ENCODE measurements at places on chromosomes 2 and 18.

GRCh38 chr2:17878281-17879136, at the start of gene KCNS3:
Gene KCNS3 (plus strand): TSS chr2:17878667. CDS start chr2:17931009, 52,342 bp downstream.
- DNase-seq = no peak

DNA sequence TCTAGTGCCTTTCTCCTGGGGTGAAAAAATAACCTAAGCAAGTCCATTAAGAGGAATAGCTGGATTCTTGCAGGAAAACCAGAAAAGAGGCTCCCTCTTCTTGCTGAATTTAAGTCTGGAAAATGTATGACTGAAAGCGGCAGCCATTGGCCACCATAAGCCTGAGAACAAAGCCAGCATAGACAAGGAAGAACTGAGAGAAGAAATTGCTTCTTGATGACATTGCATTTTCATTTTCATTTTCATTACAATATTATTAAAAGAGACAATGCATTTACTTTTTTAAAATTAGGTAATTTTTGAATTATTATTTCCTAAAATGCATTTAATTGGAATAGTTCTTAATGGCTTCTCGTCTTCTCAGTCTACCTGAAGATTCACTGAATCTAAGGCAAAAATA, 1157.5 kb upstream of the ZEB2 start:
- no peak for DNase-seq

- peak; percentile 16 for DNase-seq
Measured at GRCh38 chr2:135843671-135844070, 6.7 kb upstream of the LCT start.

- DNase-seq = no peak
Measured at GRCh38 chr2:12678186-12678585, 38.5 kb upstream of the TRIB2 start.

Data from RKO (cell line).